Heart right ventricle (tissue), 16 donors: ENCODE measurements at places on chromosomes 5 and 9. TPM values are rescaled to one million over a fixed set of nuclear protein-coding genes. Genes with fewer than 3 reads are reported as not detected.

GRCh38 chr5:8394965-8395364 lies 526.0 kb downstream of the MTRR start:
- no peak for DNase-seq

DNA sequence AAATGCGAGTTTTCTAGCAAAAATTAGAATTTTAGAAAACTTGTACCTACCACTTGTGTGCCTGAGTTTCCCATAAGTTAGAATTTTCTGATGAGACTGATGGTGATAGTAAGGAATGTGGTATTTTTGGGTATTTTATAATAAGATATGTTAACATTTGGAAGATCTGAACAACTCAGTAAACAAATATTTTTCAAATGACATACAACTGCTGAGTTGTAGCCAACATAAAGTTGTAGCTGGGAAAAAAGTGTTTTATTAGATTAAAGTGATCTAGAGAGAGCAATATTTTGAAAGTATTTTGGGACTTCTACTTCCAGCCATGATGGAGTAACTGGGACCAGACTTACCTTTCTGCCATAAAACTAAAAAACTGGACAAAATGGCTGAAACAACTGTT lies 37.9 kb downstream of the GEMIN5 start:
- DNase-seq = no peak

Gene CDH18
- not detected for total RNA-seq

- DNase-seq = no peak
These were observed 245.1 kb downstream of the CACNA1B start for GRCh38 chr9:138122676-138123075.

Gene CEL
- 2.3 TPM for total RNA-seq

DNA sequence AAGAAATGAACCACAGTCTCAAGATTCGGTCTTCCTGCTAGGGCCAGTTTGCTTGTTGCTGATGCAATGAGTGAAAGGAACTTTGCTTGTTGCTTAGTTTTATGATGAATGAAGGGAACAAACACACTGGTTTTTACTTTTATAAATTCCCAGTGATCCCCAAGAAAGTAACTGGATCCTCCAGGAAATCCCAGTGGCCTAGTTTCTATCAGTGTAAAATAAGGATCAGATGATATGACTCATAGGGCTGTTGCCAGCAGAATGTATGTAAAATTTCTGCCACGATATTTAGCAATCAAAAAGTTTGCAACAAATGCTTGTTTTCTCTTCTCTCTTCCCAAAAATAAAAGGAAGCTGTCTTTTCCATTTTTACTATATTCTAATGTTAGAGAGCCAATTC lies 160.1 kb upstream of the CDKN2B start:
- DNase-seq = no peak

- DNase-seq = peak; percentile 73
These were observed 211.5 kb downstream of the PAPPA start for GRCh38 chr9:116365056-116365471.

- no peak for DNase-seq
These were observed 22.5 kb downstream of the SLC35D2 start for GRCh38 chr9:96360976-96361375.

- no peak for DNase-seq
These were observed 368.3 kb downstream of the ENC1 start for GRCh38 chr5:74272024-74272775.

GRCh38 chr5:93887678-93888077 lies 146.3 kb upstream of the POU5F2 start:
- DNase-seq = no peak

Gene SEMA5A
- total RNA-seq = 71.5 TPM

GRCh38 chr5:3019045-3019444 lies 267.6 kb upstream of the IRX2 start:
- DNase-seq = no peak

GRCh38 chr9:102114557-102114956 lies 376.1 kb upstream of the GRIN3A start:
- no peak for DNase-seq

GRCh38 chr5:80072103-80073073 lies 37.2 kb downstream of the THBS4 start:
- DNase-seq = no peak

- DNase-seq = no peak
These were observed 33.4 kb downstream of the WDR70 start for GRCh38 chr5:37412515-37412914.

DNA sequence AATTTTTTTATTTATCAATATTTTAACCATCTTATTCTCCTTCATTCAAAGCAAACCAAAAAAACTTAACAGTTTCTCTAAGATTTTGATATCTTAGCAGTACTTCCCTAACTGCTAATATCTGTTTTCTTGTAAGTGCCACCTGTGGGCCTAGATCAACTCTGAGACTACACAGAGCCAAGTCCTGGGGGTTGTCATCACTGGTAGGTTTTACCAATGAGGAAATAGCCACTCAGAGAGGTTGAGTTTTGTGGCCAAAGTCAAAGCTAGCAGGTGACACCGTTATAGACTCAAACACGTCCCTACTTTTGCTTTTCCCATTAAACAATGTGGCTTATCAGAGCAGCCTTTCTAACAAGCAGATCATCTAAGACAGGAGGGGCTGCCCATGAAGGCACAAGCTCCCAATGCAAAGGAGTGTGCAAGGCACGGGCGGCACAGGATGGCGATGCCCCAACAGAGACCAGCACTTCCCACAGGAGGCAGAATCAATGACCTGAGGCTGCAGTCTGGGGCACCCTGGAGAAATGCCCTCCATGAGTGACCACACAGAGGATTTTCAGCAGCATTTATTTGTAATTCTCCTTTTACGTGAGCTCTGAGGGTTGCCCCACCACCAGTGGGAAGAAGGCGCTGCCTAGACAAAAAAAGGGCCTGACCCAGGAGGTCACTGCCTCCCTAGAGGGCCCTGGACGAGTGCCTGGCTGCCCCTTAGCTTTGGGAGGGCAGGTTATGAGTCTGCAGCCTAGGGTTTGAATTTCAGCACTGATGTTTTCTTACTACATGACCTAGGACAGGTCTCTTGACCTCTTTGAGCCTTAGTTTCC lies 7.4 kb downstream of the TBC1D2 start:
- DNase-seq = no peak

DNA sequence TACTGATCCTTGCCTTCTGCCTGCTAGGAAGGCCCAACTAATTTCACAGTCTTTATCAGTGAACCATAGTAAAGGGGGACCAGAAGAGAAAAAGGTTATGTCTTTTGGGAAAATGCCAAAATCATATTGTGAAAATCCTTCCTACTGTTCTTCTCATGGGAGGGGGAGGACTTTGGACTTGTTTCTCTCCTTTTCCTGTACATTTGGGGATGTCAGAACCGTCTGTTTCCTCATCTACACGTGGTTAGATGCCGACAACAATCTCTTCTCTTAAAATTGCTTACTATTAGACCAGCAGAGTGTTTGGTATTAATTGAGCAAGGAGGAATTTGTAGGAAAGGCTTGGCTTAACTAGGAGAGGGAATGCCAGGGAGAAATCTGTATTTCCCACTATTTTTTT lies 77.2 kb downstream of the TMC1 start:
- DNase-seq = no peak

Gene DPYSL3
- total RNA-seq = 25.9 TPM

DNA sequence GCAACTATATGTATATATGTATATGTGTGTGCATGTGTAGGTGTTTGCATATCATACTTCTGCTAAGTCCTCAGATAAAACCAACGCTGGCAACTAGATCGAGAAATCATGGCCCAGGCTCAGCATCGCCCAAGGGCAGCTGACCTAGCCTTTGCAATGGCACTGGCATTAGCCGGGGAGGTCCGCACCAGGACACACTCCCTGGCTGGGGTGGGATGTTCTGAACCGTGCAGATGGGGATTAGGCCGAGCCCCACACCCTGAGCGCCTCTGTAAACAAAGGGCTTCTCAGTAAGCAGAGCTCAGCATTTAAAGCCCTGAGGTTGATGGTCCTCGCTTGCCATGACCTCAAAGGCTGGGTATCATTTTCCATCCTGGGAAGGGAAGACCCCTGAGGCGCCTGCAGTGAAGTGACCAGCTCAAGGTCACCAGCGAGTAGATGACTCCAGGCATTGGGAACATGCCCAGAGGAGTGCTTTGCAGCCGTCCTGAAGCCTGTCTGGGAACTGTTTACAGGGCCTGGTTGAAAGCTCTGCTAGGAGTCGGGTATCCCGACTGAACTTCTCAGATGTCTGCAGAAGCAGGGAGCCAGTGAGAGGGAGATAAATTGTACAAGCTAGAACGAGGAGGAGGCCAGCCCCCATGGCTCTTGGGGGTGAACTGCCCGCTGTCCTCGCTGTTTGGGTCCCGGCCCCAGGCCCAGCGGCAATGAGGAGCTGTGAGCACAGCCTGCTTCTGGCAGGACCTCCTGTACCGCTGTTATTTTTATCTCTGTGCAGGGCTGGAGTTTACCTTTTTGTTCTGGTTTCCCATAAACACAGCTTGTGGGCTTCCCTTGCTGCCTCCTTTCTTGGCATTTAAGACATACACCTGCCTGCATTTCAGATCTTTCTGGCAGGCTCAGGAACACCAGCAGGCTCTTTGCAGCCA lies 18.4 kb downstream of the GADD45G start:
- DNase-seq = peak; percentile 46

DNA sequence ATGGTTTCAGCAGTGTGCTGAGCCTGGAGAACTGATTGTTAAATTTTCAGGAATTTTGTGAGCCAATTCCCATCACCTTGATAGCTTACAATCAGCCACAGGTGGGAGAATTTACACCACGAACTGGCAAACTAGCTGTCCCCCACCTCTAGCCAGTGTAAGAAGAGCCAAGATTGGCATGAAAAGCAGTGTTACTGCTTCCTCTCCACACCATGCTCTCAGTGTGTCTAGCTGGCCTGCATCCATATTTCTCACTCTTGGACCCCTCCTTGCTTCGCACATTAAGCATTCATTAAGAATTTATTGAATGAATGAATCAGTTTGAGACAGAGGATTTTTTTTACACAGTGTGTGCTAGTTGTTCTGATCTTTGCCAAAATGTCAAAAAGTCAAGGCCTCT lies 36.7 kb upstream of the MAN2A1 start:
- no peak for DNase-seq

Gene NMUR2
- not detected for total RNA-seq

- no peak for DNase-seq
These were observed 3.5 kb downstream of the TXNDC8 start for GRCh38 chr9:110334183-110334582.

DNA sequence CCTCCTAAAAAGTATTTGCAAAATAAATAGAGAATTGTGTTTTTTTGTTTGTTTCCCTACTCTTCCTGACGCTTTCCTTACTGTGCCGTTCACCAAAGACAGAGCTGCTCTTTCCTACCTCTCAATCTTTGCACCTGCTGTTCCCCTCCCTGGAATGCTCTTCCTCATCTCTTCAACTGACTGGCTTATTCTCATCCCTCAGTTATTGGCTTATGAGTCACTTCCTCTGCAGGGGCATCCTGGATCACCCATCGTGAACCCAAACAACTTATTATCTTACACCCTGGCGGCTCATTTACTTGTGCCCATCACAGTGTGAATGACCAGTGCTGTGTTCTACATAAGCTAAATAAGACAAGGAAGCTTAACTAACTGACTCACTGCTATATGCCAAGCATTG lies 36.1 kb upstream of the CCNG1 start:
- DNase-seq = no peak

Gene PCSK5
- total RNA-seq = 7.7 TPM

DNA sequence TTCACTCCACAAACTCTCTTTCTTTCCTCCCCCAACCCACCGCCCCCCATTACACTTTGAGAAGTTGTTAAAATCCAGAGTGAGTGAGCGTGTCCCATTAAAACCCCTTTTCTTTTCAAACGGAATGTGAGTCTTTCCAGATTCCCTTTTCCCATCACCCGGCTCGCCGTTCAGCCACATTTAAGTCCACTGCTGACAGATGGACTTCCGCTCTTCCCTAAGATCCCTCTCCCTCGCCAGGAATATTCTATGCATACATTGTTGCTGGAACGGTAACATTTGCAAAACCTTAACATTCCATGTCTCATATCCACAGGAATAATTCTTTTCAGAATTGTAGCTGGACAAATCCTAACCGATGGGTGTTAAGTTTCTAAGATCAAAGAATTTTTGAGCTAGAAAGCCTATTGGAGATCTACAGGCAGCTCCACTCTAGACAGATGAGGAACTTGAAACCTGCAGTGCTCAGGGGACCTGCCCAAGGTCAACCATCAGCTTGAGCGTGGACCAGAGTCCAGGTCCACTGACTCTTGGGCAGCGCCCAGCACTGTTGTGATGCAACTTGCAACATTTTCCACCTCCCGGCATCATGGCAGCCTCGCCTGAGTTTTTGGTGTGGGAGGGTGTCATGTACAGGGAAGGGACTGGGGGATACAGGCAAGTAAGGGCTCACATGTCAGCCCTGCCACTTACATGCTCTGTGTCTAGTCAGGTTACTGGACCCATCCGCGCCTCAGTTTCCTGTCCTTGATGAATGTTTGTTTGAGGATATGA lies 500.1 kb downstream of the CCDC171 start:
- DNase-seq = no peak

DNA sequence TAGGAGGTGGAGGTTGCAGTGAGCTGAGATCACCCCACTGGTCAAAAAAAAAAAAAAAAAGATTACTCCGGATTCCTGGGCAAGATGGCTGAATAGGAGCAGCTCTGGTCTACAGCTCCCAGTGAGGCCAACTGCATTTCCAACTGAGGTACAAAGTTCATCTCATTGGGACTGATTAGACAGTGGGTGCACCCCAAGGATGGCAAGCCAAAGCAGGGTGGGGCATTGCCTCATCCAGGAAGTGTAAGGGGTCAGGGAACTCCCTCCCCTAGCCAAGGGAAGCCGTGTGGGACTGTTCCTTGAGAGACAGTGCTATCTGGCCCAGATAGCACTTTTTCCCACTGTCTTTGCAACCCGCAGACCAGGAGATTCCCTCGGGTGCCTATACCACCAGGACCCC lies 70.7 kb downstream of the CARTPT start:
- DNase-seq = no peak

- DNase-seq = no peak
These were observed 15.8 kb upstream of the KIF4B start for GRCh38 chr5:154997746-154998145.
